ENCODE measurements at places on chromosomes 1 and 21.

GRCh38 chr1:114075105-114075504, 78.6 kb downstream of the SYT6 start:
- no peak for DNase-seq

DNA sequence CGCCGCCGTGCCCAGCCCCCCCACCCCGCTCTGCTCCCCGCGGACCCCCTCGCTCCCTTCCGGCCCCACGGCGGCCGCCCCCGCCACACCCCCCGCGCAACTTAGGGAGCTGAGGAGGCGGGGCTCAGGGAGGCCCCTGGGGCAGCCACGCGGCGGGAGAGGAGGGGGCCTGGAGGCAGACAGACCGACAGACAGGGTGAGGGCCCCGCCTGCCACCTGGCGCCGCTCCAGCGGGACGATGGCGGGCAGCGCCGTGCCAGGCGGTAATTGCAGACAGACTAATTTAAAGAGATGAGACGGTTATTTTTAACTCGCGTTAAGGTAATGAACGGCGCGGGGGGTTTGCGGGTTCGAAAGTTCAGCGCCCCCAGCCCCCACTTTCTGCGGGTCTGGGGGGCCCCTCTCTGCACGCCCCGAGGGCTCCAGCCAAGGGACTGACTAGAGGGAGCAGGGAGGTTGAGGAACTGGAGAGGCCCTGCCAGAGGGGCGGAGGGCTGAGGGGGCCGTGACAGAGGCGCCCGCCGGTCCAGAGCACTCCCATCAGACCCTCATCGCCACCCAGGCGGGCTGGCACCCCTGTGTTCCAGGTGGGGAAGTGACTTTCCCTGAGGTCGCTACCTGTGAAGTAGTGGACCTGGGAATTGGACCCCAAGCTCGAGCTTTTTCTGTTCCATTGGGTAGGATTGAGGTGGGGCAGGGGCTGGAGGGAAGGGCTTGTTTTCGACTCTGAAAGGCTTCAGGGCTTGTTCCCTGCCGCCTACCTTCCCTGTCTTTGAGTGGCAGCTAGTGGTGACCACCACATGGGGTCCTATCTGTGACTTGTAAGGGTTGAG, 5.4 kb downstream of the FOXO6 start:
- DNase-seq, result peak; percentile 73

- peak; percentile 58 for DNase-seq
These were observed 332 bp downstream of the KCNJ6 start for GRCh38 chr21:37915941-37916309.

DNA sequence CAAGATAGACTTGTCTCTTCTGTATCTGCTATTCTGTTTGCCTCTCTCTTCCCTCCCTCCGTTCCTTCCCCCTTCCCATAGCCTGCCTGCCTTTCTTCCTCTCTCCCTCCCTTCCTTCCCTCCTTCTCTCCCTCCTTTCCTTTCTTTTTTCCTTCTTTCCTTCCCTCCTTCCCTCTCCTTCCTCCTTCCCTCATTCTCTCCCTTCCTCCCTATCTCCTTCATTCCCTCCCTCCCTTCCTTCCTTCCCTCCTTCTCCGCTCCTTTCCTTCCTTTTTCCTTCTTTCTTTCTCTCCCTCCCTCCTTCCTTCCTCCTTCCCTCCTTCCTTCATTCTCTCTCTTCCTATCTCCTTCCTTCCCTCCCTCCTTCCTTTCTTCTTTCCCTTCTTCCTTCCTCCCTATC, 944 bp downstream of the AADACL4 start:
- no peak for DNase-seq

GRCh38 chr1:176949033-176949662, 215.4 kb downstream of the ASTN1 start:
- peak; percentile 95 for DNase-seq

GRCh38 chr1:201307760-201308499, 24.6 kb downstream of the PKP1 start:
- no peak for DNase-seq

- DNase-seq, result no peak
These were observed 448 bp upstream of the COL9A2 start for GRCh38 chr1:40317394-40318074.

GRCh38 chr1:21539933-21540332, 30.7 kb downstream of the ALPL start:
- DNase-seq, result peak; percentile 37

- DNase-seq, result no peak
These were observed 10.6 kb upstream of the OLIG2 start for GRCh38 chr21:33015096-33015495.

DNA sequence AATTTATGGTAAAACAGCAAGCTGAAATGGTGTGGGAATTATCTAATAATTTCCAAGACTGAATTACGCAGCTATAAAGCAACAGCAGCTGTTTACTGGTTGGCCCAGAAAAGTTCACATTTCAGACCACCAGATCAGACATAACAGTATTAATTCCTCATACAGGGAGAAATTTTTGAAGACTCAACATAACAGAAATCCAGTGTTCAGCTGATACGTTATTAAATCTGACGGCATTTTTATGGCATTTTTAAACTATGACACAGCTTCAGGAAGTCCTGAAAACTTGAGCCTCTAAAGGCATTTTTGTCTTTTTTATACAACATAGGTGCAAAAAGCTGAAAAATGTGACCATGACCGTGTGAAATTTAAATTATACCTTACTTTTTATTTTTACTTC, 91.2 kb downstream of the APP start:
- DNase-seq, result no peak

- DNase-seq, result no peak
These were observed 20.1 kb downstream of the PLCH2 start for GRCh38 chr1:2496087-2496622.

GRCh38 chr1:202247837-202248795, 54.5 kb downstream of the LGR6 start:
- DNase-seq, result no peak

DNA sequence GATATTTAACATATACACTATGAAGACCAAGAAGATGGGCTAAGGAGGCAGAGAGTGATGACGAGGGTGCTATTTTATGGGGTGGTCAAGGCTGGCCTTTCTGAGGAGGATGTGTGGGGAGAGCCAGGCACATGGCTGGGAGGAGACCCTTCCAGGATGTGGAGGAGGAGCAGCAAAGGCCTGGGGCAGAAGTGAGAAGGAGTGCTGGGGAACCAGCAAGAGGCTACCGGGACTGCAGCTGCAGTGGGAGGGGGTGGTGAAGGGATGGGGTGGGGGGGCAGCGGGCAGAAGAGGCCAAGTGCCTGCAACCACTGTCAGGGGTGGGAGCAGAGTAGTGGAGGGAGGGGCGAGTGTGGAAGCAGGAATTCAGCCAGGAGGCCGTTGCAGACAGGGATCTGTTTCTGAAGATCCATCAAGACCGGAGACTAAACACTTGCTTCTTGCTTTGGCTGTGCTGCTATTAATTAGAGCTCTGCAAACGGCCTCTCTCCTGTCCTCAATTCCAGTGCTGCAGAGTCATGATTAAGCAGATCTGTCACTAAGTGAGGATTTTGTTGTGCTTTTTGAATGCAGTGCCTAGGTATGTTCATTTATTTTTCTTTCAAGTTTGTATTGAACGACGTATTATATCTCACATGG, 89.9 kb downstream of the IER5 start:
- DNase-seq, result no peak

DNA sequence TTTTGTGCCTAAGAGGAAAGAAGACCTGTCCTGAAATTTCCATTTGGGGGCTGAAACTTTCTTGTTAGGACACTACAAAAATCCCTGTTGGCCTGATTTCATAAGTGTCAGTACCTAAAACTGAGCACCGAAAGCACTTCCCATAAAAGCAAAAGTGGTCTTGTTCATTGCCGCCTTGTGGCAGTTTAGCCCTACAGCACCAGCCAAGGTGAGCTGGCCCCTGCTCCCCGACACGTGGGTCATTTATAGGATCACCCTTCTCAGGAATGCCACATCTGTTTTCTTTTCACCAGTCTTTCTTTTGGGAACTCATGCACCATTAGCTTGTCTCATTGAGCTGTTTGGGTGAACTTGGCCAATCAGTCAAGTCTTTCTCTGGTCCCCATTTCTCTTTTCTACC, 155.8 kb upstream of the KAZN start:
- DNase-seq, result no peak

DNA sequence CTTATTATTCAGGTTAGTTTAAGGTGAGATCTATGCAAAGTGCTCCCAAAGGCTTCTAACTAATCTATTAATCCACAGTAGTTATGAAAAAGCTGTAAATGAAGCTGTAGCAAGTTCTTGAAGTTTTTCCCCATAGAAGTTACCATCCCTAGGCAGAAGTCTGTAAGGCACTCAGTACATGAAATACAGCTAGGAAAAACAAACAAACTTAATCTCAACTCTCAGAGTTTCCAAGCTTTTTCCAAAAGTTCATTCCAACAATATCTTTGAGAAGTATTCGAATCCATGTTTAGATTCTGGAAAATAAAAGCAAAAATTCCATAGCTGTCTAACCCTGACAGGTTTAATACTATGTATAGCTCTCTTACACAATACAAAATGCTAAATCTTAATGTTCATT, 41.2 kb downstream of the SORT1 start:
- DNase-seq, result no peak

DNA sequence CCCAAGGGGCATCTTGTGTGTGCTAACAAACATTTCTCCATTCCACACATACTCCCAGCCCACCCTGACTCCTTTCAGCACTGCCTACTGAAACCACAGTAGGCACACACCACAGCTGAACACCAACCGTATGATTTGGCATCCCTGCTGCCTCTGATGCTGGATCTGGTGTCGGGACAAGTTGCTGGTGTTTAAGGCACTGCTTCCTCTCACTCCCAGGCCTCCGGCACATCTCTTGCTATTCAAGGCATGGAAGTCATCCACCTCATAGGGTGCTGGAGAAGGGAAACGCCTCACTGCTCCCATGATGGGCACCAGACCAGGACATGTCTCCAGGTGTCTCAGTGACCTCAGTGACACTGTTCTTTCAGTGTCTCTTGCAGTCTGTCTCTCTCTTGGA, 2.4 kb upstream of the ITLN2 start:
- no peak for DNase-seq

GRCh38 chr1:40508375-40509341, at the start of gene EXO5:
TSS of gene EXO5 (plus strand) at chr1:40508767. CDS start at chr1:40514545, 5,778 bp downstream.
- DNase-seq, result peak; percentile 84

DNA sequence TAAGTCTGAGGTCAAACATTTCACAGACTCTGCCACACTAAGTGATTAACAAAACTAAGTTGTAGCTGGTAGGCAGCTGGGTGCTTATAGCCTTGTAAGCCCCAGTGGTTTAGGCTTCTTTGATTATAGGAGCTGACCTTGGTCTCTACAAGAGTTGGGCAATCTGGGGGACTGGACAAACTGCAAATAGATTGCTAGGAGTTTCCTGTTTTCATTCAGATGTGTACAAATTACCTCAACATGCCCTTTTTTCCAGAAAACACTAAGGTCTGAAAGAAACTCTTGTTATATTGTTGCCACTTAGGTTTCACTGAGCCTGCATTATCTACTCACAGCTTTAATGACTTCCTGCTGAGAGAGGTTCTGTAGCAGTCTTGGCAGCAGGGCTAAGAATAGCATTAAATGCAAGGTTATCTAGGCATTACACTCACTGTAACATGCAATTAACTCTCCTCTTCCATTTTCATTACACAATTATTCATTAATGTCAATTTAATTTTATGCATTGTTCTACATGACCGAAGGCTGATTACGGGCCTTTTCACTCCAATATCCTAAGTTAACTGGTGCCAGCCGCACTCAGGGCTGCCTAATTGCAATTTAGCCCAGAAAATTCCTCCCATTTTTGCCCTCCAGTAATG, 314.0 kb downstream of the LMO4 start:
- DNase-seq, result peak; percentile 70

- no peak for DNase-seq
These were observed 51.9 kb downstream of the IER5 start for GRCh38 chr1:181140398-181140797.

DNA sequence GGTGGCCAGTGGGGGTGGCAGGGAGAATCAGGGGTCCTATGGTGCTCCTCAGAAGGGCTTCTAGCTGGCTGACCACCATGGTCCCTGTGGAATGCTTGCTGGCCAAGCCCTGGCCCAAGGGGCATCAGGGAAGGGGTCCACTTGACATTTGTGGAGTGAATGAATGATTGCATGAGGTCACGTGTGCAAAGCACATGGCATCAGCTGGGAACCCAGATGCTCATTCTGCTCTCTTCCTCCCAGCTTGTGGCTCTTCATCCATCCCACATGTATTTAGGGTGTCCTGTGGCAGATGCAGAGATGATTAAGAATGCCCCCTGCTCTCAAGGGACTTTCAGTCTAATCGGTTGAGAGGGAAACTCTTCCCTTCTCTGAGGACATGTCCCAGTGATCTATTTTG, 27.1 kb upstream of the PADI4 start:
- no peak for DNase-seq

DNA sequence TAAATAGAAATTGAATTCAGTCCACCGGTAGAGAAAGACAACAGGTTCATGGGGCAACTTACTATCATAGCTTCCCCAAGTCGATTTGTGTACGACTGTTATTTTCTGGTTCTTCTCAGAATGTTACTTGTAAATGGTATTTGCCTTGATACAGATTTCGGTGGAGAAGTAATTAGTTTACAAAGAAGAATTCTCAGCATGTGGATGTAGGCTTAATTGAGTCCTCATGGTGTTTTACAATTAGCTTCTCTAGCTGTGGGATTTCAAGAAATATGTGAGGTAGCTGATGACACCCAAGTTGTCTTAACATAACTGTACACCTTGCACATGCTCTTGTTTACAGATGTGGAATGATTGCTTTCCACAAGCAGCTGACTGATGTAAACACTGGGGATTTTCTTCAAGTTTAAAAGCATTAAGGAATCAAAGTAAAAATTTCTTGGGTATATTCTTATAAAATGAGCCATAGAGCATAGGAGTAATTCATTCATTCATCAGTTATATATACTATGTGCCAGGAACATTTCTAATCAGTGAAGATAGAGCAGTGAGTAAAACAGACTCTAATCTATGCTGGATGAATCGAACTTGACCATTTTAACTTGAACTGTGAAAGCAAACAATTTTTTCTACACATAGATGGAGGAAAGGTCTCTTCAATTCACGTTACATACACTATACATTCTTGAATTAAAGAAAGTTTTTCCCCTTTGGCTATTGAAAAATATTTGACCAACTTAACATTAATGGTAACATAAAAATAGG, 1.4 kb downstream of the MACO1 start:
- peak; percentile 32 for DNase-seq

GRCh38 chr1:39163469-39163868, 41.0 kb upstream of the MACF1 start:
- DNase-seq, result no peak

DNA sequence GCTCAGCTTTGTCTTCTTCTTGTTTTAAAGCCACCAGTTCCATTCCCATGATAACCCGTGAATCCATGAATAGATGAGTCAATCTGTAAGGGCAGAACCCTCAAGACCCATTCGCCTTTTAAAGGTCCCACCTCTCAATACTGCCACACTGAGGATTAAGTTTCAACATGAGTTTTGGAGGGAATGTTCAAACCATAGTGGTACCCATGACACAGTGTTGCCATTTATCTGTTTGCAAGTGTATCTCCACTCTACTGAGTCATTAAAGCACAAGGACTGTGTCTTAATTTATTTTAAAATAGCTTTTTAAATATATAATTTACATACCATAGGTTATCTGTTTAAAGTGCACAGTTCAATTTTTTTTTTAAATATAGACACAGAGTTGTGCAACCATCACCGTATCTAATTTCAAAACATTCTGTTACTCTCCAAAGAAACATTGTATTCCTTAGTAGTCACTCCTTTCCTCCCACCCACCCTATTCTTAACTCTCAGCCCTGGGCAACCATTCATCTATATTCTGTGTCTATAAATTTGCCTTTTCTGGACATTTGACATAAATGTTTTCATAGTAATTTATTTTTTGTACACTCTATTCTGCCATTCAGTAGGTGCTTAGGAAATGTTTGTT, 4.8 kb upstream of the IL24 start:
- DNase-seq, result no peak

- no peak for DNase-seq
These were observed 35.8 kb downstream of the WNT4 start for GRCh38 chr1:22107126-22107525.

- DNase-seq, result peak; percentile 14
These were observed 35.6 kb downstream of the EEIG2 start for GRCh38 chr1:108595507-108595906.

All from NCI-H82 (cell line).